ENCODE measurements at places on chromosomes 6 and 20.
A peak's percentile ranks its signal among the peaks of the same experiment; 100 is the strongest.

DNA sequence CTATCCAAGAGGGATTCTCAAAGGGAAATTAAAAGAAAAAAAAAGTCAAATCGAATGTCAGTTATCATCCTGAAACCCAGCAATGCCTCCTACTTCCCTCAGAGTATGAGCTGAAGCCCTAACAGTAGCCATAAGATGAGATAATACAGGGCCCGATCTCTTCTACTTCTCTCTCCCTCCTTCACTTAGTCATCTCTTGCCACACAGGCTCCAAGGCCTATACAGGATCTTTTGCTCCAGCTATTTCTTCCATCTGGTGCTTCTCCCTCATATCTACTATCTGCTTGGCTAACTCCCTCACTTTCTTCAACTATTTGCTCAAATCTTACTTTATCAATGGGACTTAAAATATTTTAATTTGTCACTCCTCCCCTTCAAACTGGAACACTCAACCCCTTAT, 215.3 kb downstream of the RNGTT start:
- no peak for DNase-seq

GRCh38 chr6:158906926-158907325, 87.8 kb upstream of the EZR start:
- DNase-seq = no peak

DNA sequence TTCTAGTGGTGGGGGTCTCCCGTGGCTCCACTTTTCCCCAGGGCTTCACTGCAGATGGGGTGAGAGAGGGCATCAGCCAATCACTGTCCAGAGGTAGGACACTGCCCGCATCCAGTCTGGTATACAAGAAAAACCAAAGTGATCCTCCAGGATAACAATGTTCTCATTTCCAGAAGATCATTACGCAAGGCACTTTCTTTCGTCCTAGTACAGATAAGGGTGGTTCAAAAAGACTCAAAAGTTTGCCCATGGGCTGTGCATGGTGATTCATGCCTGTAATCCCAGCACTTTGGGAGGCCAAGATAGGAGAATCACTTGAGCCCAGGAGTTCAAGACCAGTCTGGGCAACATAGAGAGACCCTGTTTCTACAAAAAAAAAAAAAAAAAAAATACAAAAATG, 16.4 kb downstream of the GMDS start:
- DNase-seq = no peak

- DNase-seq = peak; percentile 31
Measured at GRCh38 chr6:53793318-53794136, 1.3 kb upstream of the LRRC1 start.

GRCh38 chr6:90110971-90111370, 185.7 kb downstream of the BACH2 start:
- DNase-seq = no peak

GRCh38 chr6:158086504-158087223, 81.4 kb downstream of the SERAC1 start:
- no peak for DNase-seq

DNA sequence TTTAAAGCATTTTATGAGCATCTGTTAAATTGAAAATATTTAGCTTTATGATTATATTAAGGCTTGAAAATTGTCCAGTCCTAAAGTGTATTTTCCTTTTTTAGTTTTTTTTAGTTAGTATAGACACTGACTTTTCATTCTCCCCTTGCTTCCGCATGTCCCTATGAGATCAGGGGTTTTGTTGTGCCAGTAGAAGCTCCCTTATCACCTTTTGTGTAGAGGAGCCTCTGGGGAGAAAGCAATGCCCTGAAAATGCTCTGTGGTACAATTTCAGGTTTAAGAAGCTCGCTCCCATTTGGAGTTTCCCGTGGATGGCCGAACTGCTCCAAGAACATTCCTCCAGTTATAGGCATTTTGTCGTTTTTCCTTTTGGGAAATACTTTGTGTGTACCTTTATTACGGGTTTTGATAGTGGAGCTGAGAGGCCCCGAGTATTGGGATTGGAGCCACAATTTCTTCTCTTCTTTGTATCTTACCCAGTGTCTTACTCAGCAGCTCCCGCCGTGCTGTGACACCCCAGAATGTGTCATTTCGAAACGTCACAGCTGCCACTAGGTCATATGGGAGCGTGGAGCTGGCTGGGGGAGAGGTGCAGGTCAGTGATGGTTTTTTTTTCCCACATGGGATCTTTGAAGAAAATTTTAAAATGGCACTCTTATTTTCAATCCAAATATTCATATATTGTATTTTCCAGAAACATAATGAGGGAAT, 49.9 kb downstream of the RPRD1B start:
- no peak for DNase-seq

- no peak for DNase-seq
Measured at GRCh38 chr20:48630342-48631075, 197.3 kb downstream of the PREX1 start.

DNA sequence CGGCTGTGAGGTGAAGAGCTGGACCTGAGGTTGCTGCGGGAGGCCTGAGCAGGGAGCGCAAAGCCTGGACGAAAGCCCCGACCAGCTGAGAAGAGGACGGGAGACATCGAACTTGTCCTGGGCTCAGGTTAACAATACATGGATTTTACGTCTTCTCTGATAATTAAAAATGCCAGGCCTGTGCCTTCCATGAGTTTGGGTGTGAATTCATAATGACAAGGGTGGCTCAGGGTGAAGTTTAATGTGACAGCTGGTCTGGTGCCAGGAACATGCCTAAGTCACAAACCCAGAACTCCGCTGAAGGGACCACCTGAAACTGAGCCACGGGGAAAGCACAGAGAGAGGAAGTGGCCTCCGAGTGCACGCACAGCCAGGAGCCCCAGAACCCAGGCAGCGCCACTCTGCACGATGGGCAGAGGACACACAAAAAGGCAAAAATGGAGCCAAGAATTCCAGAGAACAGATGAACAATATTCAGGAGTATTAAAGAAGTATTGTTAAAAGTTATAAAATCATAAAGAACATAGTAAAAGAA, 150.1 kb upstream of the RPS6KA2 start:
- DNase-seq = no peak

DNA sequence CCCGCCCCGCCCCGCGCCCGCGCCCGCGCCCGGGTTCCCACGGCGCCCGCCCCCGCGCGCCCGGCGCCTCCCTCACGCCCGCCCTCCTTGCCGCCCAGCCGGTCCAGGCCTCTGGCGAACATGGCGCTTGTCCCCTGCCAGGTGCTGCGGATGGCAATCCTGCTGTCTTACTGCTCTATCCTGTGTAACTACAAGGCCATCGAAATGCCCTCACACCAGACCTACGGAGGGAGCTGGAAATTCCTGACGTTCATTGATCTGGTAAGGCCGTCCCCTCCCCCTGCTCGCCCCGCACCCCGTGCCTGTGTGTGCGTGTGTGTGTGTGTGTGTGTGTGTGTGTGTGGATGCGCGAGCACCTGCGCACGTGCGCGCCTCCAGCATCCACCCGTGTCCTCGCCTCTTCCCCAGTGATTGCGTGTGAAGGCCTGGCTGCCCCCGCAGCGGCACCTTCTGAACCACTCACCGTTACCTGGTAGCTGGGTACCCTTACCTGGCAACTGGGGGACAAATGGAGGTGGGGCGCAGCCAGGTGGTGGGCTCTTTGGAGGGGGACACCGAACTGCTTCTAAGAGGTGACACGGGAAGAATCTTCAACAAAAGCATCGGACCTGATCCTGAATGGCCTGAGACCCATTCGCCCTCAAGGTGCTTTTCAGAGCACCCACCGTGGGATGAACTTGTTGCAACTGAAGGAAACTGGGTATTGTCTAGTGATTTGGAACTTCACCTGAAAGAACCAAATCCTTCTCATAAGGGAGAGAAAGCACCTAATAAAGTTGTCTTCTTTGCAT, at the start of gene AIG1:
Gene AIG1, plus strand, starts transcription at position 84 of the 791 bp plus-strand sequence. Its CDS starts 37 bp downstream, at position 121.
- DNase-seq = no peak

DNA sequence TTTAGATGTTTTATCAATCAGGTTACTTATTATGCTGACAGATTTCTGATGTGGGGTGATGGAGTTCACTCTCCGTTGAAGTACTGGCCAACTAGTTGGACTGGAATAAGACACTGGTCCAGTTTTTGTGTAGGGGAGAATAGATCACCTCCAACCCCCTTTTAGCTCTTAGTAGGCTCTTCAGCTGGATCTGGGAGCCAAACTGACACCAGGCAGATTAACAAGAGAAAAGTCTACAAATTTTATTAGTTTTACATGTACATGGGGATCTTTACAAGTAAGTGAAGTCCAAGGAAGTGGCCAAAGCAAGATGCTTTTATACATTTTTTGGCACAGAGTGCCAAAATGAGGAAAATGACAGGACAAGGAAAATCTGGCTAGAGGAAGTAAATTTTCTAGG, 107.1 kb downstream of the UBE3D start:
- DNase-seq = no peak

DNA sequence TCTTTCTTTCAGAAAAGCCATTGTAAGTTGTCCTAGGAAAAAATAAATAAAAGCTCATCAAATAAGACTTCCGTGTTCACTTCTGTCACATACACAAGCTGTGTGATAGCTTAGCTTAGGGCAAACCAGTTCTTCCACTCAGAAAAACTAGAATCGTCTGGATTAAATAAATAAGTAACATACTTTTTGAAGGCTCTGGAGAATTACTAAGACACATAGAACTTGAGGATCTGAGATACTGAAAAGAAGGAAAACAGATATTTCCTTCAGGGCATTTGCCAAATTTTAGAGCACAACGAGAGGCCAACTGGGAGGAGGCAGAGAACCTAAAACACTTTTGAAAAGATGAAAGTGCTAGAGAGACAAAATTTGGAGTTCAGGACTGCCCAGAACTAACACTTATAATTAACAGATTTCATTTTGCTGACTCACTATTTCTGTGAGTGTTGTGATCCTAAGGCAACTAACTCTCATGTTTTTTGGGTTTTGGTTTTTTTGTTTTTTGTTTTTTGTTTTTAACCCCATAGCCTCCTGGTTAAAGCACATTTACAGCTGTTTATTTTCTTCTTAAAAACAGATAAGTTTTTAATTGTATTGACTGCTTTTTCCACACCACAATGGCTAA, 38.7 kb upstream of the THEMIS start:
- DNase-seq = no peak

DNA sequence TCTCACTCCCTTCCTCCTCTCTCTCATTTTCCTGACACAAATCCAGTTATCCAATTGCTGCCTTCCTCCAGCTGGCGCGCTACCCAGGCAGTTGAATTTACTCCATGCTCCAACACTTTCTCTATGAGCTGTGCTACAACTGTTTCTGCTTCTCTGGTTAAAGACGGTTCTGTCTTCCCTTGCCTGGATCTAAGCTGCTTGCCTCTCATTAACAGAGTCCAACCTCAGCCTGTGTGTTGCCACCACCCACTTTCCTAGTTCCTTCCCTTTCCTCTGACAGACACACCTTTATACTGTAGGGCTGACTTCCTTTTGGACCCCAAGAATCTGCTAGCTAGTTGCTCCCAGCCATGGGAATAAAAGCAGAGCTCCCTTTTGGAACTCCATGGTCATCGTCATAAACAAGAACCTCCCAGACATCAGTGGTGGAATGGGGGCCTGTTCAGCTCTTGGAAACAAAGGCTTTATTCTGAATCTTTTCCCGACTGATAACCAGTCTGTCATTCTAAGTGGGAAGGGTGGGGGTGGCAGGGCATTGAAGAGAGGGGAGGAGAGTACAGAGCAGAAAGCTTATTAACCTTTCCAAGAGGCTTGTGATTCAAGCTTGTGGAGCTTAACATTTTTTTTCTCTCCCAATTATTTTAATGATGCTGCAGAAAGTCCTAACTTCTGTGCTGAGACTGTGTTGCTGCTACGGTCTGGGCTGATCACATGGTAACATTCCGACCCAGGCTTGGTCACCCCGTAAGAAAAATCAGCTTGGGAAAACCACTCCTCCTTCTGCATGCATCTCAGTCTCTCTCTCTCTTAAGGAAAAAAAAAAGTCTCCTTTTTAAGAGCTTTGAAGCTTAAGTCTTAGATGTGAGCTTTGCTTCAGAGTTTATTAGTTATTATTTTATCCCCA, 31.3 kb upstream of the BMP2 start:
- no peak for DNase-seq

DNA sequence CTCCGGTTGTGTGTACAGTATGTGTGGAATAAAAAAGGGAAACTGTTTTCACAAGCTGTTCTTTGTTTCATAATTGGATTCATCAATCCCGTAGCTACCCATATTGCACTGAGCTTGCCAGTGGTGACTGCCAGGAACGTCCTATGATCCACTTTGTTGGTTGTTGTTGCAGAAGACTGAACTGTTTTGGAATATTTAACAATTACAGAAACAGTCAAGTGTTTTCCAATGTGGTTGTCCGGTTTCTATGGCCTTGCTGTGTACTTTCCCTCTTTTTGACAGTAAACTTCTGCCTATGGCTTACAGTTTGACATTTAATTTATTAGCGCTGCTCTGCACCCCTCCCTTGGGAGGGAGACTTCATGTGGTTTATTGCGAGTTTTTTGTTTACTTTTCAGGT, 141.2 kb downstream of the DTNBP1 start:
- DNase-seq = no peak

DNA sequence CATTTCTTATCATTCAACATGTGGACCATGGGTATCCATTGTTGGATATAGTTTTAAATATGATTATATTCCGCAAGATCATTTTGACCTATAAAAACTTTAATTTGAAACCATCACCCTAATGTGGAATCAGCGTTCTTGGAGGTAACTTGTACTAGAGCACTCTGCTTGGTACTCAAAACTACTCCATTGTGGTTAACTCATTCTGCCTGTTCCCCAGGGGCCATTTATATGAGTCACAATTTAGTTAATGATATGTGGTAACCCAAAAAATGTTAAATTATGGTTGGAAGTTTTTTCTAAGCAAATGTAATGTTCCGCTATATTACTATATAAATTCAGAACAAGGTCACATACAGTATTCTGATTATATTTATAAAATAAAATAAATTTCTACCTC, 109.3 kb downstream of the TRDN start:
- no peak for DNase-seq

- no peak for DNase-seq
Measured at GRCh38 chr6:47478233-47479139, 897 bp downstream of the CD2AP start.

DNA sequence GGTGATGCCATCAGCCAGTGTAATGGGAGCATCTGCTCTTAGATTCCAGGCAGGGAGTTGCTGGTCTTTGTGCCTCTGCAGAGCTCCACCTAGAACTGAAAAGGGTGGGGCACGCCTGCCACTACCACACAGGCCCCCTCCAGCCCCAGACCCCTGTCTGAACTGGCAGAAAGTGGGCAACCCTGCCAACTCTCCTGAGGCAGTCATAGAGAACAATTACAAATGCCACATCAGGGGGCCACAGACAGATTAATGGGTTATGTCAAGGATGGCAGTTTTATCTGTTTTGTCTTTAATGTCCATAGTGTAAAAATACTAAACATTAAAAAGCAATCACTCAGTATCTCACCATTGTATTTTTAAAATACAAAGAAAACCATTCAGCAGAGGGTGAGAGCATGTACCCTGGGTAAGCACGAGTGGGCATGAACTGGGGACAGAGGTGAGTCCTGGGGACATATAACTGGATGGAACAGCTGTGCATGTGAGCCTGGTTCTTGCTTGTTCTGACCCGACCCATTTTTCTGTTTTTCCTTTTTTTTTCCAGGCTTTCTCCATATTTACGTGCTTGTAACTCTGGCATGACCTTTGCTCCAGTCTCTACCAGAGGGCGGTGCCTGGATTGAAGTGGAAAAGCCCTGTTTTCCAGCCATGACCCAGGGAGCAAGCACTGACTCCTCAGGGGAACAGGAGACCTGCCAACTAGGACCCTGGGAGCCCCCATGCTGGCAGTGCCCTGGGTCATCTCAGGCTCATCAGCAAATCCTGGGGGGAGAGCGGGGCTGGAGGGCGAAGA, 8.2 kb downstream of the TRAF3IP2 start:
- DNase-seq = no peak

GRCh38 chr6:41937861-41938574, 3.6 kb downstream of the CCND3 start:
- no peak for DNase-seq
